ENCODE measurements at places on chromosomes 16 and 17.

DNA sequence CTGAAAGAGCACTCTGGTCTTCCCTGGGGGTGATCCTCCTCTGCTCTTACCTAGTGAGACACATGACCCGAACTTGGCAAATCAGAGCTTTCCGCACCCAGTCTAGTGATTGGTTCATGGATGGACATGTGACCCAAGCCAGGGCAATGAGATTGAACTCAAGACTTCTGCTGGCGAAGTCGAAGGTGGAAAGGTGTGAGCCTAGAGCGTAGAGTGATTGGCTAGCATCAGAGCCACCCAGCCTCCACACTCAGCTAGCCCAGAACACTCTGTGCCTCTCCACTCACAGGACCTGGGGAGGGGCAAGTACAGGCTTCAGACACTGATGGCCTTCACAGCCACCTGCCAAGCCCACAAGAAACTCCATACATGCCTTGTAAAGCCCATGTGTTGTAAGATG, 17.6 kb downstream of the ATPAF2 start:
- DNase-seq: no peak

DNA sequence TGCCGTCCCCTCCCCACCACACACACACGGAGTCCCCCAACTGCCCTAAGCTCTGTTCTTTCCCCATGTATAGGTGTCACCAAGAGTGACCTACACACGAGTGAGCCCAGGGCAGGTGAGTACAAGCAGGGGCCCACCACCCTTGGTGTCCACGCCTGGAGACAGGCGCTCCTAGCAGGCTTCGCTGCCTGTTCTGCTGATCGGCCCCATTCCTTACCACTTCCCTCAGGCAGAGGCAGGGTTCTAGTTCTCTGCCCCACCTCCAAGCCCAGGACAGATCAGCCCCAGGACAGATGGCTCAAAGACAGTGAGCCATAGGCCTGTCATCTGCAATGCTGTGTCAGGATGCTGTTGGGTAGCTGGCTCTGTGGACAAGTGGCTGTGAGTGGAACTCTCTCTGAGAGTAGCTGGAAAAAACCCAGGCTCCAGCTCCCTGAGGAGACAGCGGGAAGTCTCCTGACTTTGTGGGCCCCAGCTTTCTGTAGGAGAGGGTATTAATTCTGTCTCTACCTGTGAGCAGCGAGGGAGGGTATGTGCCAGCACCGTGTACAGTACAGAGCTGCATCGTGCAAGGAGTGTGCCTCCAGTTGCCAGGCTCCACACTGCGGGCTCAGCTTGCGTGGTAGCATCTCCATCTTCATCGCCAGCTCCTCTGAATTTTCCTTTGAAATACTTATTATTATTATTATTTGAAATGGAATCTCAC, 897 bp downstream of the TP53I13 start:
- DNase-seq: no peak

DNA sequence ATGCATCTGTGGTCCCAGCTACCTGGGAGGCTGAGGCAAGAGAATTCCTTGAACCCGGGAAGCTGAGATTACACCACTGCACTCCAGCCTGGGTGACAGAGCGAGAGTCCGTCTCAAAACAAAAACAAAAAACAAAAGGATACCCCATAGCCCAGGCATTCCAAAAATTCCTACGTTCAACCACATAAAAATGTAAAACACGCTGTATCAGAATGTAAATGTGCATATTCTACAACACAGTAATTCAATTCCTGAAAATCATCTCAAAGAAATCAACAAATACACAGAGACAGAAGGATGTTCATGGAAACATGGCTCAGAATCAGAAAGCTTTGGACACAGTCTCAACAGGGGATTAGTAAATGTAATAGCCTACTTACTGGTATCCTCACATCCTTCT, 33.0 kb downstream of the COG7 start:
- DNase-seq: no peak

- no peak for DNase-seq
These were observed 19.3 kb downstream of the TSPOAP1 start for GRCh38 chr17:58308985-58309917.

DNA sequence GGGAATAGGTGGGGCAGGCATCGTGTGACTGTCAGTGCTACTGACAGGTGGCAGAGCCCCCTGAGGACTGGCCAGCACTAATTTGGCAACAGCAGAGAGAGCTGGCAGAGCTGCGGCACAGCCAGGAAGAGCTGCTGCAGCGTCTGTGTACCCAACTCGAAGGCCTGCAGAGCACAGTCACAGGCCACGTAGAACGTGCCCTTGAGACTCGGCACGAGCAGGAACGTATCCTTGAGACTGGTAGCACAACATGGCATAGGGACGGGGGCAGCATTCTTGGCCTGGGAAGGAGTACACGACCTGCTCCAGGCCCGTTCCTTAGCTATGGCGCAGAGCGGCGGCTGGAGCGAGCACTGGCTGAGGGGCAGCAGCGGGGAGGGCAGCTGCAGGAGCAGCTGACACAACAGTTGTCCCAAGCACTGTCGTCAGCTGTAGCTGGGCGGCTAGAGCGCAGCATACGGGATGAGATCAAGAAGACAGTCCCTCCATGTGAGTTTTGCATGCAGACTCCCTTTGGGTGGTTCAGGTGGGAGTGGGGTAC, 3.0 kb upstream of the NRN1L start:
- peak; percentile 31 for DNase-seq

DNA sequence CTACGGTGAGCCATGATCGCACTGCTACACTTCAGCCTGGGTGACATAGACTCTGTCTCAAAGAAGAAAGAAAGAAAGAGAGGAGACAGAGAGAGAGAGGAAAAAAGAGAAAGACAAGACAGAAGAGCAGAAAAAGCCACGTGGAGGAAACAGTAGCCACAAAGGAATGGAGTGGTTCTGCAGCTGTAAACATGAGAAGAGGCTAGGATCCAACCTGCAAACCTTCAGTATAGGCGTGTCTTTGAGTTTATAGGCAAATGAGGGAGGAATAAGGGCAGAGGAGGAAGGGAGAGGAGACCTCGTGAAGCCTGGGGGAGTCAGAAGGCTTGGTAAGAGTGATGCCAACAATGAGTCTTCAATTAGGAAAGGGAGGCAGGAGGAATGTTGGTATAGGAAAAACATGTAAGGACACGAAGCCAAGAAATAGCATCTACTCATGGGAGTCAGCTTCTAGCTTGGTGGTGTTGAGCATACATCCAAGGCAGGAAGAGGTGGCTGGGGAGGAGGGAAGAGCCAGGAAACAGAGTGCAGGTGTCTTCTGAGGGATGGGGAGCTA, 3.9 kb downstream of the MED9 start:
- no peak for DNase-seq

DNA sequence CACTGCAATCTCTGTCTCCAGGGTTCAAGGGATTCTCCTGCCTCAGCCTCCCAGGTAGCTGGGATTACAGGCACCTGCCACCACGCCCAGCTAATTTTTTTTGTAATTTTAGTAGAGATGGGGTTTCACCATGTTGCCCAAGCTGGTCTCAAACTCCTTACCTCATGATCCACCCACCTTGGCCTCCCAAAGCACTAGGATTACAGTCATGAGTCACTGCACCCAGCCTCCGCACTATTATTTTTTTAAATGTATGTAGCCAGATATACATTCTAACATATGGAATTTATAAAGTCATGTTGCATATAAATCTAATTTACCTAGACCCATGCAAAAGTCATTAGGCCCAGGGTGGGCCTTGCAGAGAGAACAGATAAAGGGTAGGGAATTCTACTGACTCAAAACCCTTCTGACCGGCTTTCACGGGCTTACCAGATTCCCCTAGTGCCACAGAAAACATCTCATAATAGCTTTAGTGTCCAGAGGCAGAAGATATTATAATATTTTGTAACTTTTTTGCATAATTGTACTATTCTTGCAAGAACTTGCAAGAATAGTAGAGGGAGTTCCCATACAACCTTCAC, 20.5 kb upstream of the HELZ start:
- no peak for DNase-seq

GRCh38 chr17:77867308-77867781, 91.2 kb upstream of the TNRC6C start:
- DNase-seq: no peak

DNA sequence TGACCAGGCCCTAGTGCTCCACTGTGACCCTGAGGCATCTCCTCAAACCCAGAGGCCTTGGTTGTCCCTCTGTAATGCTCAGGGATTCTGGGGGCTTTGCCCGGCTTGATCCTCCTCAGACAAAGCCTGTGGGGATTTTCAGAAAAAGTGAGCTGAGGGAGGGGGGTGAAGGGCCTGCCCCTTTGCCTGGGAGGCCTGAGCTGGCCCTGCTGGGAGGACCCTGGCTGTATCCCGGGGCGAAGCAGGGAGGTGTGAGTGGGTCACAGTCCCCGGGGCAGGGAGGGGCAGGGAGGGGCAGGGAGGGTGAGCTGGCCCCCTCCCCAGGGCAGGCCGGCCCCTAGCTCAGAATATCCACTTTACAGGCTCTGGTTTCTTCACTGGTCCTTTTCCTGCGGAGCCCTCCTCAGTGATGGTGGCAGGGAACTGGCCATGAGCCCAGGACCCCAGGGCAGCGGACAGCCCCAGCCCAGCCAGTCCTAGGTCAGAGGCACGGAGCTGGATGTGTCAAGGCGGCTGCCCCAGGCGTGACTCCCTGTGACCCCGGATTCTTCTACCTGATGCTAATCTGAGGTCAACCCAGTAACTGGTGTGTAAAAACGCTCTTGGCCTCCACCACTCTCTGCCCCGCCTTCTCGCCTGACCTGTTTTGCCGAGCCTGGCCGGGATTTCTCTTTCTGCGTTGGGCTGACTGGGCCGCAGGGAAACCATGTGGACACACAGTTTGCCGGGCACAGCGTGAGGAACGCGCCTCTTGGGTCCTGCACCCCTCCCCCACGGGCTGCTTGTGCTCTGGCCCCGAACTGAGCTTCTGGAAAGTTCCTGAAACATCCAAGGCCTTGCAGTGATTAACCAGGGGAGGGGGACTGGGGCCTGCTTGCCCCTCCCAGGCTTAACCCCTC, 5.8 kb upstream of the FASN start:
- no peak for DNase-seq

GRCh38 chr16:47939680-47940079, 216.1 kb downstream of the ABCC12 start:
- DNase-seq: no peak

- no peak for DNase-seq
These were observed 88.5 kb downstream of the WNT3 start for GRCh38 chr17:46730026-46730425.

DNA sequence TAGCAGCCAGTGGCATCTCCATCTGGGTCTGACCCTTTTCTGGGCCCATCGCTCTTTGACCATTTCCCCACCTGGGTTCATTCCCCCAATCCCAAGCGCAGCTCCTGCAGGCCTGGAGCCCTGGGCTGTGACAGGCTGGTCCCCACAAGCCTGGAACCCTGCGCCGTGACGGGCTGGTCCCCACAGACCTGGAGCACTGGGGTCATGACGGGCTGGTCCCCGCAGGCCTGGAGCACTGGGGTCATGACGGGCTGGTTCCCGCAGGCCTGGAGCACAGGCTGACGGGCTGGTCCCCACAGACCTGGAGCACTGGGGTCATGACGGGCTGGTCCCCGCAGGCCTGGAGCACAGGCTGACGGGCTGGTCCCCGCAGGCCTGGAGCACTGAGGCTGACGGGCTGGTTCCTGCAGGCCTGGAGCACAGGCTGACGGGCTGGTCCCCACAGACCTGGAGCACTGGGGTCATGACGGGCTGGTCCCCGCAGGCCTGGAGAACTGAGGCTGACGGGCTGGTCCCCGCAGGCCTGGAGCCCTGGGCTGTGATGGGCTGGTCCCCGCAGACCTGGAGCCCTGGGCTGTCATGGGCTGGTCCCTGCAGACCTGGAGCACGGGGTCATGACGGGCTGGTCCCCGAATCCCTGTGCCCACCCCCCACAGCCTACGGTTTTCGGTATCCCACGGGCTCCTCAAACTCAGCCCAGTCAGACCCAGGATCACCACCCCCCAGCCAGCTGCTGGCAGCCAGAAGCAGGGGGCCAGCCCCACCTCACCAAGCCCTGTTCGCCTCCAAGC, 16.6 kb downstream of the TMC6 start:
- DNase-seq: no peak

DNA sequence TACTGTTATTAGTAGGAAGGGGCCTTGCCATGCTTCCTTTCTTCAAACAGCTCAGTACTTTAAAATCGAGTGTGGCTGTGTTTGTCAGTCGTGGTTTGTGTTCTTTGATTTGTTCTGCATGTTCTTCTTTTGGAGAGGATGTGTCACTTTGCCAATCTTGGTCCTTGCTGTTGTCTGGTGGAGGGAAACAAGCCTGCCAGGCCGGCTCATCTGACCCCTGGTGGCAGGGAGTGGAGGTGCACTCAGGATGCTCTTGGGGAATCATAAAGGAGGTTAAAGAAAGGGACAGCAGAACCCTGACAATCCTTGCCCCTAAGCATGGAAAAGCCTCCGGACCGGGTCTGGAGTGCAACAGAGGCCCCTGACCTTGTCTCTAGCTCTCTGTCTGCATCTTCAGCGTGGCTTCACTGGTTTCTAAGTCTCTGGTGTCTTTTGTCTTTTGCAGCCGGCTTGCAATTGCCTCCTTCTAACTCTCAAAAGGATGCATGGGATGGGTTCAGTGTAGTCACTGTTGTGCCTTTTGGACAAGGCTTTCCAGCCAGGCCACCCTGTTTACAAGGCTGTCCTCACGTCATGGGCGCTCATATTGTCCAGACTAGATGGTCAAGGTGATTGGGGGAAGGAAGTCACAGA, 135.8 kb downstream of the WWOX start:
- DNase-seq: peak; percentile 64

DNA sequence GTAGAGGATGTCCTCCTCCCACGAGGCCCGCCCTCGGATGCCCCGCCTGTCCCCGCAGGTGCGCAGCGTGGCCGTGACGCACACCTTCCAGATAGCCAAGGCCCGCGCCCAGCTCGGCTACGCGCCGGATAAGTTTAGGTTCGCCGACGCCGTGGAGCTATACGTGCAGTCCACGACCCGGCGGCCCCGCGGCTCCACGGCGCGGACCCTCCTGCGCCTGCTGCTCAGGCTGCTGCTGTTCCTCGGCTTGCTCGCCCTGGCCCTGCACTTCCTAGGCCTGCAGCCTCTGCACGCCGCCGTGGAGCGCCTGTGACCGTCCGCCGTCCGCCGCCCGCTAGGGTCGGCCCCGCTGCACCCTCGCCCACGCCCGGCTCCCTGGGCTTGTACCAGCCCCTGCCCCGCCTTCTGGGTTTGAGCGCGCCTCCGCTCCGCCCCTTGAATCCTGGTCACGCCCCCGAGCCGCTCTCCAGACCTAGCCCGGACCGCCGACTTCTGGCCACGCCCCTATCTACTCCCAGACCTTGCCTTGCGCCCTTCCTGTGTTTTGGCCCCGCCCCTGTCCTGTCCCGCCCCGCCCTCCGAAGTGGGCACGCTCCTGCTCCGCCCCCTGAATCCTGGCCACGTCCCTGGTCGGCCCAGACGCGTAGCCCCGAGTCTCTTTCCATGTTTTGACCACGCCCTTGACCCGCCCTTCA, 15.8 kb upstream of the EEF2K start:
- peak; percentile 100 for DNase-seq

GRCh38 chr17:71438631-71439146, 682.1 kb upstream of the SOX9 start:
- DNase-seq: no peak
